ENCODE measurements at places on chromosomes 2 and 18.
A peak's percentile ranks its signal among the peaks of the same experiment; 100 is the strongest.

DNA sequence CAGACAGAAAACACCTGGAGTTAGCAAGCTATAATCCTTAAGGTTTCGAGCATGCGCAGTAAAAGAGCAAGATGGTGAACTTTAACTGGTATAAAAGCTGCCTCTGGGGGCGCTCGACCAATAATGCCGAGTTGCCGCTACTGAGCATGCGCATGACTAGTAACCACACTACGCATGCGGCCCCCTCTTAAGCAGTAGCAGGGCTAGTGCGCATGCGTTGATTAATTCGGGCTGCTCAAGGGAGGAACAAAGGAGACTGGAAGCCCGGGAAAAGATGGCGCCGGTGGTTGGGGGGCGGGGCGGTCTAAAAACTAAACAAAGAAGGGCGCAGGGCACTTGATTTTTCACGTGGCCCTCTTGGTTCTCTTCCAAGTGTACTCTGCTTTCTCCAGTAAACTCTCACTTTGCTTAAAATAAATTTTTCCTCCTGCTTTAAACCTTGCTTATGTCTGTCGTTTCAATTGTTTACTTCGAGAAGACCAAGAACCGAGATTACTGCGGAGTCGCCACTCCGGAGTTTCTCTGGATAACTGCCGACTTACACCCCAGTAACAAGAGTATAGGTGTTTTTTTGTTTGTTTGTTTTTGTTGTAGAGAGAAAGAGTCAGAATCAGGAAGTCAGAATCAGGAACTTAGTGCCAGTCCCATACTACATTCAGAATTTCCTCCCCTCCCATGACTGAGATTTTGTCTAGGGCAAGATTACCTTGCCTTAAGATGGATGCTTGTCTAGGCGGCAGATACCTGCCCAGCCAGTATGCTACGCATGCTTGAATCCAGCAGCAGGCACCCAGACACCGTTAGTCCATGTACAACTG lies 5.8 kb downstream of the XRCC5 start:
- DNase-seq: peak; percentile 99

- DNase-seq: no peak
Observed at GRCh38 chr18:27855486-27855885, 321.4 kb downstream of the CDH2 start.

- no peak for DNase-seq
Observed at GRCh38 chr2:223995569-223995968, 38.3 kb downstream of the MRPL44 start.

DNA sequence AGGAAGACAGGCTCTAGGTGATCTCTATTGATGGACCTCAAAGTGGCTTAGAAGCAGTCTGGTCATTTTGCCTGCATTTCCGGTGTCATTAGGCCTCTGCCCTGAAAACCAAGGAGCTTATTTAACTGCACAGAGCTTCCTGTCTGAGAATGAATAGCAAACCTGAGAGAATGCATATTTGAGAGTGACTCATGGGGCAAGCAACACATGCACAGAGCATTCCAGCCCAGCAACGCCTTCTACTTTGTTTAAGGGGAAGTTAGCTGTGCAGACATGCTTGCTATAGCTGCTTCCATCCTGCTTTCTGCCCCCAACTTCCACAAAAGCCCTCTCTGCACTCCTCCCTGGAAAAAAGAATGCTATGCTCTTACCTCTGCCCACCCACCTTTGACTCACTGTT lies 232.8 kb downstream of the GRB14 start:
- no peak for DNase-seq

DNA sequence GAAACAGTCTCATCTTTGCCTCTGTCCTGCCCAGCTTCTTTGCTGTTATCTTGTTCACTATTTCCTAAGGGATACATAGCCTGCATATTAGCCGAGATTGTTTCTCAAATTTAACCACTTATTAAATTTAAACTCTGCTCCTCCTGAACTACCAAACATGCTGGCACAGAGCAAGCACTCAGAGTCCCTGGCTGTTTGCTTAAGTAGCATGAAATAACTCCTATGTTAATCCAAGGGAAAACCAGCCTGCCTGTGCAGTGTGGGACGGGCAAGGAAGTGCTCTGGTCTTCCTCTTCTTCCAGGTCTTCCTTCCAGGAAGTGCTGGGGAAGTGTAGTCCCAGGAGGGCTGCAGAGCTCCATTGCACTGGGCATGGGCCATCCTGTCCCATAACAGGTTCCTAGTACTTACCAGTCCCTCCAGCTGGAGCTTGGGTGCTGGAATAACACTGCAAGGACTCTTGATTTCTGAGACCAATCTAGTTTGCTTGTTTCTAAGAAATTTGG lies 95.9 kb upstream of the IL1R2 start:
- no peak for DNase-seq

DNA sequence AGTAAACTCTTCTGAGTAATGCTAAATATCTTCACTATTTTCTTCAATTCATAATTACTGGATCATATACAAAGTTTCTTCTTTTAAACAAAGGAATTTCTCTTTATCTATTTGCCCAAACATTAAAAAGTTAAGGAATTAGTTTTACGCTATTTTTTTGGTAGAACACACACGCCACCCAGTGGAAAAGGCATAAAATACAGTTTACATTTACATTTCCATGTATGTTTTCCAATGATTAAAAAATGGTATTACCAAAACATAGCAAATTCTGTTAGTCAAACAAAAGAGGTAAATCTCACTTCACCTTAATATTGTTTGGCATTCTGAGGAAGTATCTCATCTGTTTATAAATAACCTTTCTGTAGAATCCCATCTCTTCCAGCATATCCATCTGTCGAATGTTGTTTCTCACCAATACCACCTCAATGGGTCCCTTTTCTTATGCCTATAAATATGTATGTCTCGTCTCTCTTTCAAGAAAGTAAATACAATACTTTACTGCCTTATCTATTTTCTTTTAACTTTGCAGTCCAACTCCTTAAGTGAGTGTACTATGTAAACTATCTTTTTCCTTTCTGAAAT lies 7.2 kb downstream of the BOLL start:
- no peak for DNase-seq

GRCh38 chr2:196407675-196408264 lies 231.7 kb upstream of the CCDC150 start:
- DNase-seq: no peak

GRCh38 chr2:58851598-58851997 lies 610.5 kb upstream of the FANCL start:
- DNase-seq: no peak

GRCh38 chr2:233446121-233446520 lies 91.8 kb downstream of the DGKD start:
- DNase-seq: no peak

DNA sequence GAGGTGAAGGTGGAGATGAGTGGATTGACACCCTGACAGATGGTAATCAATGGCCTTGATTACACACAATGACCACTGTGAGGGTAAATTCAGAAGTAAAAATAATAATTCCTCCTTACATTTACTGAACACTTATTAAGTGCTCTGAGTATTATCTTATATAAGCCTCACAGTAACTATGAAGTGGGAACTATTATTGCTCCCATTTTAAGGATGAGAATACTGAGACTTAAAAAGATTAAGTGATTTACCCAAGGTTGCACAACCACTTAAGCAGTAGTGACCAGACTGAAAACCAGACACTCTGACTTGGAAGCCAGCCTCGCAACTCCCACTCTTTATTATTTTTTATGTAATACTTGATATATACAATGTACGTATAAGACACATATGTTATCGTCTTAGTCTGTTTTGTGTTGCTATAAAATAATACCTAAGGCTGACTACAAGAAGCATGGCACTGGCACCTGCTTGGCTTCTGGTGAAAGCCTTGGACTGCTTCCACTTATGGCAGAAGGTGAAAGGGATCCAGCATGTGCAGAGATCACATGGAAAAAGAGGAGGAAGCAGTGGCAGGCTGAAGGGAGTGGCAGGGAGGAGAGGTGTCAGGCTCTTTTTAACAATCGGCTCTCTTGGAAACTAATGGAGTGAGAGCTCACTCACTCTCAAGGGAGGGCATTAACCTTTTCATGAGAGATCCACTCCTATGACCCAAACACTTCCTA lies 41.5 kb upstream of the C1D start:
- no peak for DNase-seq

DNA sequence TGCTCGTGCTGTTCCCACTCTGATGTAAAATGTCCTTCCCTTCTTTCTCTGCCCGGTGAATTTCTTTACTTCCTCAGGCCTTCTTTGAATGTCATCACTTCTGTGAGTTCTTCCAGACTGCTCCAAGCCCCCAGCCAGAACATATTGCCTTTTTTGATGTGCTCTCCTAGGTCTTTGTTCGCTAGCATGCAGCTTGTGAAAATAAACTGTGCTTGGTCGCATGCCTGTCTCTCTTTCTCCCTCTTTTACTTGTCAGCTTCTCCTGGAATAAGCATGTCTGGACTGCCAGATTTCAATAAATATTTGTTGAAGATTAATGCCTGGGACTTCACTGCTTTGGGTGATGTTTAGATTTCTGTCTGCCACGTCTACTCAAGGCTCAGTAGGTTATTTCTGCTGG lies 82.7 kb upstream of the ARHGAP28 start:
- DNase-seq: no peak

- DNase-seq: no peak
Observed at GRCh38 chr18:35507192-35507591, 9.4 kb upstream of the INO80C start.

DNA sequence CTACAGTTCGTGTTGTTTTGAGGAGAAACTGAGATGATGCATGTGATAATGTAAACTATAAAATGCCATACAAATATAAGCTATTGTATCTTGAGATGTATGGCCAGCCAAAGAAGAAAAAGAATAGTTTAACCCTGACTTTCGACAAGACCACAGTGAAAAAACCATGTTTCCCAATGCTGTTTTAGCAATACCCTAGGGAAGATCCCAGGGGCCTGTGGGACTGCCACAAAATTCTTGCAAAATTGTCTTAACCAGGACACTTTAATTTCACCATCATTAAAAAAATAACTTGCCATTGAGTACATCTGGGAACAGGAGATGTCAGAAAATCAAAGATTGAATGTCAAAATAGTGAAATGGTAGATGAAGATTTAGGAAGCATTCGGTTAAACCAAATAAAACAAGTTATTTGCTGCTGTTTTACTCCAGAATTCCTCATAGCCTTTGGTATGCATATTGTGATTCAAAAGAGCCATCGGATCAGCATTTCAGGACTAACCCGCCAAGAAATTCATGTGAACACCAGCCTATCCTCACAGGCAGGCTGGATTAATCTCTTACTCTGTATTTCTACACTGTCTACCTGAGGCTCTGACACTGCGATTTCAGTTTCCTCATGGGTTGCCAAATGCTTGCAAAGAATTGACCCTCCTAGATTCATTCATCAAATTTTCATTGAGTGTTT lies 49.0 kb upstream of the SP3 start:
- DNase-seq: peak; percentile 61

- no peak for DNase-seq
Observed at GRCh38 chr2:233996461-233996860, 54.0 kb upstream of the SPP2 start.

- no peak for DNase-seq
Observed at GRCh38 chr2:176562359-176563078, 293.3 kb downstream of the MTX2 start.

- no peak for DNase-seq
Observed at GRCh38 chr2:8986327-8986976, 17.0 kb downstream of the MBOAT2 start.

DNA sequence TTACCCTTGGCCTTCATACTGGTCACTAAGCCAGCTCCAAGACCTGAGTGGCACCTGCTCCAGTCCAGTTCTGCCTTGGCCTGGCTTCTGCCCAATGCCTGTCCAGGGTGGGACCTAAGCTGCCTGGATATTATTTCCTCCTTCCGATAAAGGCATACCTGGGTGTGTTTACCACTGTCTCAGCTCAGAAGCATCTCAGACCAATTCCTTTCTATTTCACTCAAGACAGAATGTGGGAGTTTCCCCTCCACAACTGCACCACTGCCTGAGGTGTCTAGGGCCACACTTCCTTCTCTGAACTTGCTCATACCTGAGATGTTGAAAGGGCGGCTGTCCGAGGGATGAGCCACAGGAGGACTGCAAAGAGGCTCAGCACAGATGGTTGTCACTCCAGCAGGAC lies 18.4 kb upstream of the CAB39 start:
- no peak for DNase-seq

GRCh38 chr2:174836377-174836994 lies 72.2 kb upstream of the CHRNA1 start:
- no peak for DNase-seq

DNA sequence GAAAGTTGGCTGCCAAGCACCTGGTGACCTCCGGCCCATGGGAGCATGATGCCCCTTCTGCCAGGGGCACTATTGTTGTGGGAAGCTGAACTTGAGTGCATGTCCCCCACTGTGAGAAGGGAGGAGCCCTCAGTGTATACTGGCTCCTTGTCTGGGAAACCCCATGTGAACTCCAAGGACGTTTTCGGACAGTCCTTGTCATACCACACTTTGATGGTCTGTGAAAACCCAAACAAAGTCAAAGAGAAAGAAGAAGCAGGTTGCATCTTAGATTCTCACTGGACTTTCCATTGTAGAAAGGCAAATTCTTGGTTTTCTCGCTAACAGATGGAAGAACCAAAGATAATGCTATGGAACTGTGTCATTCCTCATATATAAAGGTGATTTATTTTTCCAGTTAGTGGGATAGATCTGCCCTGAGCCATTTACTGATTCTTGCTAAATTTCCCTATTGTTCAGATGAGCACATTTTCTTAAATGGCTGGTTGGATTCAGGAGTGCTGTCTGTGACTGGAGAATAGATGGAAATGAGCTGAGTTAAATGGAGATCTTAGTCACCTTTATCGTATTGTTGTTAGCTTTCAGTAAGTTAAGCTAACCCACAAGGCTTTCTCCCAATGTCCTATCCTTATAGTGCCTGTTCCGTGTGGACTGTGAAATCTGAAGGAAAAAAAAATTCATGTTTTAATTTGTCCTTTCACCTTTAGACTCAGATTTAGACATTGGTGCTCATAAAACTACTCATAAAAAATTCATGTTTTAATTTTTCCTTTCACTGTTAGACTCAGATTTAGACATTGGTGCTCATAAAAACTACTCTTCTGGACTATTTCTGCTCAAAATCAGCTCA lies 166.6 kb downstream of the ACTR3 start:
- DNase-seq: no peak

DNA sequence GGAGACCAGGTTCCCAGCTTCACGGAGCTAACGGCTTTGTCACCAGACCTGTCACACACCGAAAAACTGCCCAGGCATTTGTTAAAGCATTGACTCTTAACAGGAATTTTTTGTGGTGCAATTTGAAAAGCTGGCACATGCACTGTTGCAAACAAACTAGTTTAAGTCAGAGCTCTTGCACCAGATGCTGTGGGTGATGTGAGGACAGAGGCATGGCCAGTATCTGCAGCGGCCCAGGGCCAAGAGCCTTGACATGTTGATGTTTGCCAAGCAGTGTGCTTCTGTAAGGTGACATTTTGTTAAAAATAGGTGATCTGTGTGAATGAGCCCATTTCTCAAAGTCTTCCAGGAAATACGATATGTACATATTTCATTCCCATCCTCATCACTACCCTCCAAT lies 142.5 kb downstream of the MTCL1 start:
- DNase-seq: no peak

DNA sequence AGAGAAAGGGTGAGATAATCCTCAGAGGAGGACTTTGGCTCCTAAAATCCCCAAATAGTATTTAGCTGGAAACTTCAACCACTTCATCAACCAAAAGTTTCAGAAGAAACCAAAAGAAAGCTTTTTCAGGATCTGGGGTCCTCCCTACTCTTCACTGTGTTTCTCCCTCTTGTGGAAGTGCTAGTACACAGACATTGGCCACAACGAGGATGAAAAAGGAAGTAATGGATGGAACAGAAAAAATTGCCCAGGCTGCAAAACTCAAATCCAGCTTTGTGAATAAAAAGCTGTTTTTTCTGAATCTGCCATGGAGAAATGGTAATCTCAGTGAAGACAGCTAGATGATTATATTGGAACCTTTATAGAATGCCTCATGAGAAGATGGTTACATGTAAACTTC lies 4.0 kb downstream of the PID1 start:
- no peak for DNase-seq
